ENCODE measurements at places on chromosomes 16 and 17. TPM values are rescaled to one million over a fixed set of nuclear protein-coding genes. Genes with fewer than 3 reads are reported as not detected.

DNA sequence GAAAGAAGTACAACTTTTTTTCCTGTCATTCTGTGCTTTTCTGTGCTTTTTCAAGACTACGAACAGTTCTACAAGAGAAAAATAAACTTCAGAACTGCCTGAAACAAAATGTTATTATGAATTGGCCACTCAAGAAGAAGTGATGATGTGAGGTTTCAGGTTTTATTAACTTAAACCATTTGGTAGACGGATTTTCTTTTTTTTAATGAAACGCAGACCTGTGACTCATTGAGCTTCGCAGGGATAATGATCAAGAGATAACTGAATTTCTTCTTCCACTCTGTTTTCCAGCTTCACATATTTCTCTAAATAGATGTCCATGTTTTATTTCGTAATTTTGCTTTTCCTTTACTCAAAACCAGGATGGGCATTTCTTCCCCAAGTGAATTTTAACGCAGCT is 32.7 kb downstream of the AIPL1 start:
- H3K4me1 ChIP-seq = no peaks in the 10 kb centered on the region
- no peak overlapping the region for H3K4me3 ChIP-seq
- H3K36me3 ChIP-seq = no peaks in the 10 kb centered on the region
- DNase-seq = no peak
- H3K27me3 ChIP-seq = peaks cover 3% of the 10 kb centered on the region

- H3K27ac ChIP-seq = no peak overlapping the region
- no peak overlapping the region for H3K4me3 ChIP-seq
- H3K36me3 ChIP-seq = no peaks in the 10 kb centered on the region
- DNase-seq = peak; percentile 61
- H3K4me1 ChIP-seq = no peaks in the 10 kb centered on the region
Measured at GRCh38 chr17:70945386-70945785, 776.1 kb downstream of the KCNJ2 start.

The DNAH2 gene
- total RNA-seq = 0.40 TPM

The CD300H gene
- not detected for total RNA-seq

- H3K36me3 ChIP-seq = no peaks in the 10 kb centered on the region
- H3K27ac ChIP-seq = peak overlapping the region; percentile 24
- no peak for DNase-seq
- no peaks in the 10 kb centered on the region for H3K4me1 ChIP-seq
- no peak overlapping the region for H3K4me3 ChIP-seq
Measured at GRCh38 chr17:45906237-45906636, 11.9 kb downstream of the MAPT start.

DNA sequence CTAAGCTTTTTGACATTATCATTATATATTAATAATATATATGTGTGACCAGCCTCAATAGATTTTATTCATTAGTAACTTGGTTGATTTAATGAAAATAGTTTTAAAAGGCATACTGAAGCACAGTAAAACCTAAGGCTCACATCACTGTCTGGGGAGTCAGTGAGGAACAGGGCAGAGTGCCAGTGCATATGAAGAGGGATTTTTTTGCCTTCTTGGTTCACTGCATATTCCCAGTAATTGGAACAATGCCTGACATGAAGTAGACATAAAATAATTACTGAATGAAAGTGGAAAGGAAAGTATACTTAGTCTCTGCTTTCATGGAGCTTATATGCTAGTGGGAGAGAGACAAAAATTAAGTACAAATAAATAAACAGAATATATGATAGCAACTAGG is 81.1 kb downstream of the FTO start:
- H3K4me3 ChIP-seq = no peak overlapping the region
- H3K4me1 ChIP-seq = no peaks in the 10 kb centered on the region
- no peaks in the 10 kb centered on the region for H3K27me3 ChIP-seq
- H3K36me3 ChIP-seq = no peaks in the 10 kb centered on the region
- no peak for DNase-seq

GRCh38 chr16:49952386-49952785 is 72.6 kb upstream of the CNEP1R1 start:
- no peaks in the 10 kb centered on the region for H3K27me3 ChIP-seq
- no peak overlapping the region for H3K27ac ChIP-seq
- DNase-seq = peak; percentile 28
- no peaks in the 10 kb centered on the region for H3K36me3 ChIP-seq
- no peak overlapping the region for H3K4me3 ChIP-seq

GRCh38 chr17:40068917-40069750 is 6.4 kb downstream of the THRA start:
- H3K27ac ChIP-seq = peak overlapping the region; percentile 82
- H3K4me3 ChIP-seq = no peak overlapping the region
- H3K4me1 ChIP-seq = peaks cover 30% of the 10 kb centered on the region
- no peaks in the 10 kb centered on the region for H3K36me3 ChIP-seq

The C16orf86 gene
- total RNA-seq = 4.7 TPM

The SPSB3 gene
- 36.7 TPM for total RNA-seq

The MYL4 gene
- 17.0 TPM for total RNA-seq

The SBK1 gene
- 55.3 TPM for total RNA-seq

DNA sequence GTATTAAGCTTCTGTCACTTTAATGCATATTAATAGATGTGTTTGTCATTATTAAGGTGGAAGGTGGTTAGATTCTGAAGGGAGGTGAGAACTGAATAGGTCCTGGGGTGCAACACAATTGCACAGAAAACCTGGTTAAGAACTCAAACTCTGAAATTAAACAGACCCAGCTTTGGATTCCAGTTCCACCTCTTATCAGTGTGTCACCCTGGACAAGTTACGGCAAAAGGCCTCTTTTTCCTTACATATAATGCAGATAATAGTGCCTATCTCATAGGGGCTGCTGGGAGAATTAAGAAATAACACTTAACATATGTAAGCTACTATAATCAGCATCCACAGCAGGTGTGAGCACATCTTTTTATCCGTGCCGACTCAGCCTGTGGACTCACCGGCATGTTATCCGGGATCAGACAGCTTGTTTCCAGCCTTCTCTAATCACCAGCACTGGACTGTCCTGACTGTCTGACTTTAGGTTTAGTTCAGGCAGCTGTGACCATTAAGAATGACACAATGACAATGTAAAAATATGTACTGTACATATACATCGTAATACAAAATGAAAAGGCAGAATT is 31.4 kb downstream of the TEX2 start:
- no peaks in the 10 kb centered on the region for H3K36me3 ChIP-seq
- no peak overlapping the region for H3K4me3 ChIP-seq
- no peak overlapping the region for H3K27ac ChIP-seq
- H3K27me3 ChIP-seq = no peaks in the 10 kb centered on the region
- DNase-seq = no peak

DNA sequence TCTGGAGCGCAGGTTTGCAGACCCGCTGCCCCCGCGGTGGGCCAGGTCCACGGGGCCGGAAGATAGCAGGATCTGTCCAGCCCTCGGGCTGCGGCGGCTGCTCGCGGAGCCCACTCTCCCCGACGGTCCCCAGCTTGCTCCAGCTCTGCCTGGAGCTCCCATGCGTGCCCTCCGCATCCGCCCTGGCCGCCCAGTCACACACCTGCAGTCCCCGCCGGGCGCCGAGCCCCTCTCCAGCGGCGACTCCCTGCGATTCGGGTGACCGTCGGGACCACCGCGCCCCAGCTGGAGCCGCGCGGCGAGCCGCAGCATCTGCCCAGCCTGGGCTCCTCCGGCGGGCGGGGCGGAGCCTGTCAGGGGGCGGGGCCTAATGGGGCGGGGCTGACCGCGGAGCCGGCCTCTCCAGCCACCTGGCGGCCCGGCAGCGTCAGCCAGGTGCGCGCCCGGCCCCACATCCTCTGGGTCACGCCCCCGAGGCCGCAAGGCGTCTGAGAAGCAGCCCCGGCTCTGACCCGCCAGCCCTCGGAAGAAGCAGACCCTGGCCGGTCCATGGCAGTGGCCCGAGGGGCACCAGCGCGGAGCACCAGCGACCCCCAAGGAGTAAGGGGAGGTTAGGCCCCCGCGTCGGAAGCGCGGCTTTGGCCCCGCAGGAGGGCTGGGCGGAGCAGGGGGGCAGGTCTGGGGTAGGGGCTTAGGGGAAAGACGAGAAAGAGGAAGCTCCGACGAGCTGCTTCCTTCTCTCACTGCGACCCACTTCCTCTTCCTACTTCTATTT is at the start of gene PIK3R5:
Gene PIK3R5 (minus strand): TSS at position 314 of the 775 bp plus-strand sequence. CDS start 54,213 bp downstream, outside the sequence.
- H3K36me3 ChIP-seq = no peaks in the 10 kb centered on the region
- H3K27ac ChIP-seq = no peak within 1 kb of the TSS
- no peaks in the 10 kb centered on the region for H3K4me1 ChIP-seq
- H3K27me3 ChIP-seq = peaks cover 43% of the 10 kb centered on the region

GRCh38 chr17:57562184-57562698 is 182.9 kb downstream of the CCDC182 start:
- no peaks in the 10 kb centered on the region for H3K27me3 ChIP-seq
- no peaks in the 10 kb centered on the region for H3K36me3 ChIP-seq
- H3K4me1 ChIP-seq = peaks cover 19% of the 10 kb centered on the region
- DNase-seq = no peak

The CLEC3A gene
- total RNA-seq = not detected

GRCh38 chr16:11913425-11914079 is 2.2 kb downstream of the GSPT1 start:
- peak overlapping the region; percentile 88 for H3K4me3 ChIP-seq
- H3K36me3 ChIP-seq = peaks cover 6% of the 10 kb centered on the region
- no peak for DNase-seq
- no peaks in the 10 kb centered on the region for H3K4me1 ChIP-seq
- no peaks in the 10 kb centered on the region for H3K27me3 ChIP-seq

DNA sequence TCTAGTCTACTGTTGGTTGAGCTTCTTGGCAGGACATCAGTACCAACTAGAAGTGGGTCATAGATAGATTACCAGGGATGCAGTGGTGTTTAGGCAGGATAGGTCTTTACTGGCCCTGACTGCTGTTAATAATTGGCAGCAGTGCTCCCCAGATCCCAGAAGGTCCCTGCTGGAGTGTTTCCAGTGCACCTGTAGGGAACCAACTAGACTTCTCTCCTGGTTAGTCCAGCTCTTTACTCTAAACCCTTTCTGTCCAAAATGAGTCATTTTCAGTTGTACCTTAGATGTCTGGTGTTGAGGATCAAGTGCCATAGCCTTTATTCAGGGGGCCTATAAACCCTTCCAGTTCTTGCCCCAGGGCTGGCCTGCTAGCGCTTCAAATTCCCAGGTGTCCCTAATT is 8.7 kb downstream of the POLR2C start:
- peaks cover 13% of the 10 kb centered on the region for H3K4me1 ChIP-seq
- DNase-seq = no peak
- no peak overlapping the region for H3K27ac ChIP-seq
- no peak overlapping the region for H3K4me3 ChIP-seq
- no peaks in the 10 kb centered on the region for H3K27me3 ChIP-seq
- H3K36me3 ChIP-seq = peaks cover 66% of the 10 kb centered on the region

- no peak overlapping the region for H3K4me3 ChIP-seq
- peaks cover 6% of the 10 kb centered on the region for H3K4me1 ChIP-seq
- no peaks in the 10 kb centered on the region for H3K27me3 ChIP-seq
- H3K36me3 ChIP-seq = peaks cover 16% of the 10 kb centered on the region
- H3K27ac ChIP-seq = no peak overlapping the region
- no peak for DNase-seq
Measured at GRCh38 chr17:45164734-45165269, 3.1 kb downstream of the HEXIM2 start.

DNA sequence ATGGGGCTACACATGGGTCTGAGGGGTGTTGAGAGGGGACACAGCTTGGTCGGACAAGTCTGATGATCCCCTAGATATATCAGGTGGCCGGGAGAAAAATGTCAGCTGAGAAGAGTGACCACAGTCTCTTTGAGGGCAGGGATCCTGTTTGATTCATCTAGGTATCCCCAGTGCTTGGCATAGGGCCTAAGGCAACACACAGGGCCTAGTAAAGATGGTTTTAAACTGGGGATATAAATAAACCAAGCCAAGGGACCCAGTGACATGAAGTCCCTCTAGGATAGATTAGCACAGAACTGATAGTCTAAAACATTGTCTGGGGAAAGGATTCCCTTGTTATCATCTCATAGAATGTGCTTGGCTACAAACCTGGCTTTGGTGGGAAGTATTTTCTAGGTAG is 1.4 kb downstream of the ERCC4 start:
- peaks cover 21% of the 10 kb centered on the region for H3K36me3 ChIP-seq
- DNase-seq = no peak
- H3K27ac ChIP-seq = no peak overlapping the region
- H3K4me3 ChIP-seq = peak overlapping the region; percentile 95

DNA sequence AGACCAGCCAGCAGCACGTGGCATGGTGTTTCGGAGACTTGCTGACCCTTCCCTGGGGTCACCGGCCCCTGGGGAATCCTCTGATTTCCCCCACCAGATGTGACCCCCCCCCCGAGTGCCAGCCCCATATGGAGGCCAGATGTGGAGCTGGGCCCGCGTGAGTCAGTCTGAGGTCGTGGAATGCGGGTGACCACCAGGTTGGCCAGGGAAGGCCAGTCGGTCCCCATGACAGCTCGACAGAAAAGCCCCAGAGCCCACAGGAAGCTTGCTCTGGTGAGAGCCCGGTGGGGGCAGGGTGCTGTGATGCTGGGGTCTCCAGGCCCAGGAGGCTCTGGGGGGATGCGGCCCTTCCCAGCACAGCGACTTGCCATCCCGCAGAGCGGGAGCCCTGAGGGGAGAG is 209.0 kb downstream of the NTN1 start:
- DNase-seq = no peak
- H3K4me3 ChIP-seq = no peak overlapping the region
- peaks cover 10% of the 10 kb centered on the region for H3K36me3 ChIP-seq
- peaks cover 3% of the 10 kb centered on the region for H3K4me1 ChIP-seq
- H3K27me3 ChIP-seq = no peaks in the 10 kb centered on the region

- DNase-seq = peak; percentile 29
- peaks cover 9% of the 10 kb centered on the region for H3K27me3 ChIP-seq
- H3K4me1 ChIP-seq = no peaks in the 10 kb centered on the region
- H3K4me3 ChIP-seq = no peak overlapping the region
Measured at GRCh38 chr17:79622776-79623175, 11.9 kb upstream of the RBFOX3 start.

GRCh38 chr17:2468270-2468669 is 43.4 kb downstream of the METTL16 start:
- no peak overlapping the region for H3K4me3 ChIP-seq
- no peaks in the 10 kb centered on the region for H3K27me3 ChIP-seq
- no peak overlapping the region for H3K27ac ChIP-seq

DNA sequence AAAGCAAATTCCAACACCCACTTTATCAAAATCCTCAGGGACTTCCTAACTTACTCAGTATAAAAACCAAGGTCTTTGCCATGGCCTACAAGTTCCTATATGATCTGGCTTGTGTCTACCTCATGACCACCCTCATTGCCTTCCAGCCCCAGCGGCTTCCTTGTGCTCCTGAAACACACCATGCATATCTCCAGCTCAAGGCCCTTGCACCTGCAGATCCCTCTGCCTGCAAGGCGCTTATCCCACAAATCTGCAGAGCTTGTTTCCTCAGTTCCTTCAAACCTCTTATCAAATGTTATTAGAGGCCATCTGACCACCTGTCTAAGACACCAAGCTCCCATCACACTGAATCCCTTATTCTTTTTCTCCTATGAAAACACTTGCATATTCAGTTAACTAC is 2.6 kb downstream of the BBS2 start:
- DNase-seq = no peak
- H3K27ac ChIP-seq = no peak overlapping the region
- no peak overlapping the region for H3K4me3 ChIP-seq
- H3K4me1 ChIP-seq = no peaks in the 10 kb centered on the region
- no peaks in the 10 kb centered on the region for H3K27me3 ChIP-seq

- no peaks in the 10 kb centered on the region for H3K36me3 ChIP-seq
- no peak overlapping the region for H3K27ac ChIP-seq
- H3K27me3 ChIP-seq = no peaks in the 10 kb centered on the region
Measured at GRCh38 chr17:5706577-5707210, 122.4 kb upstream of the NLRP1 start.

GRCh38 chr17:63519972-63520882 is 2.9 kb upstream of the KCNH6 start:
- H3K36me3 ChIP-seq = no peaks in the 10 kb centered on the region
- DNase-seq = no peak
- H3K27me3 ChIP-seq = peaks cover 36% of the 10 kb centered on the region
- H3K4me3 ChIP-seq = no peak overlapping the region
- H3K4me1 ChIP-seq = no peaks in the 10 kb centered on the region
- H3K27ac ChIP-seq = no peak overlapping the region
